ENCODE measurements at places on chromosomes 5 and 9.

GRCh38 chr5:108003178-108003577, 332.4 kb upstream of the EFNA5 start:
- DNase-seq, result peak; percentile 36

- DNase-seq, result no peak
These were observed 37.7 kb upstream of the SHOC1 start for GRCh38 chr9:111832449-111832848.

GRCh38 chr9:2479056-2479565, 142.5 kb upstream of the VLDLR start:
- DNase-seq, result peak; percentile 13

DNA sequence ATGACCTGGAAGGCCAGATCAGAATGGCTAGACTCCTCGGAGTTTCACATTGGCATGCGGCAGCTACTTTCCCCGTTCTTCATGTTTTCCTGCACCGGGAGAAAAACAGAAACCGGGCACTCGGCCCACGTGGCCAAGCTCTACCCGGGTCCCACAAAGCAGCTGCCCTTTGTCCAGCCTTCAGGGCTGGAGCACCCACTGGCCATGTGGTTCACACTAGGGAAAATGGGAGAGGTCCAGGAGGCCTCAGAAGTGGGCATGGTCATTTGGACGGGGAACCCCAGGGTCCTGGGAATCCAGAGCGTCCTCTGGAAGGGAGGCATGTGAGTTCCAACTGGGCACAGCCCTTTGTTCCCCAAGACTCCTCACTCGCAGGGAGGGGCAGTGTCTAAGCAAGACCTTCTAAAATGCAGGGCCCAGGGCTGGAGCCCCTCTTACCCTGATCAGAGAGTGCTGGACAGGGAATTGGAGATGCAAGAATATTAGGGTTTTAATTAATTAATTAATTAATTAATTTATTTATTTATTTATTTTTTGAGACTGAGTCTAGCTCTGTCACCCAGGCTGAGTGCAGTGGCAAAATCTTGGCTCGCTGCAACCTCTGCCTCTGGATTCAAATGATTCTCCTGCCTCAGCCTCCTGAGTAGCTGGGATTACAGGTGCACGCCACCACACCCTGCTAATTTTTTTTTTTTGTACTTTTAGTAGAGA, 97.2 kb upstream of the CPEB4 start:
- no peak for DNase-seq

GRCh38 chr5:96410013-96410412, 23.0 kb downstream of the PCSK1 start:
- DNase-seq, result no peak

DNA sequence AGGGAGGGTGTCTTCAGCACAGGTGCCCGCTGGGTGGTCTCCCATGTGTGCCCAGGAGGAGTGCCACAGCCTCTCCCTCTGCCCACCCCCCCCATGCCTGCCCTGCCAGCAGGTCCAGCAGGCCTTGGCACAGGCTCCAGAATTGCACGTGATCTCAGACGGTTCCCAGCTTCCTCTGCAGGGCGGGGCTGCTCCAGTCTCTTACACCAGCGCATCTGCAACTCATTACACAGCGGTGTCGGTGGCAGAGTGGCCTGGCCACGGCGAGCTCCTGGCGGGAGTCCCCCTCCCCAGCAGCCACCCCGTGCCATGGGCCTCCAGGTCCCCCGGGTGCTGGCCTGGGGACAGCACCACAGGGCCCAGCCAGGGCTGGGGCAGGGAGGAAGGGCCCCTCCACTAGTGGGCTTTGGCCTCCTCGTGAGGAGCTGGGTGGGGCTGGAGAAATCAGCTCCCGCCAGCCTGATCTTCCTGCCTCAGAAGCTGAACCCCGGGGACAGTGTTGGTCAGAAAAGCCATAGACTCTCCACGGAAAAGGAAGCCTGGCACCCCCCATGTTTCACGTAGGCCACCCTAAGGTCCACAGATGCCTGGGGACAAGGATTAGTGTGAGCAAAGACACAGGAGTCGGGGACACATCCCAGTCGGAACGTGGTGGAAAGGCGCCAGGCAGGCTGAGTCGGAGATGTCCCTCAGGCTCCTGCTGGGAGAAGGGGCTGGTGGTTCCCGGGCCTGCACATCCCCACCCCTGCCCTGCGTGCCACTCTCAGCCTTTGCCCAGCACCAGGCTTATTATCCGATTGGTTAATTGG, 40.2 kb downstream of the RXRA start:
- DNase-seq, result peak; percentile 92

GRCh38 chr5:179254638-179255271, 90.5 kb downstream of the ADAMTS2 start:
- no peak for DNase-seq

DNA sequence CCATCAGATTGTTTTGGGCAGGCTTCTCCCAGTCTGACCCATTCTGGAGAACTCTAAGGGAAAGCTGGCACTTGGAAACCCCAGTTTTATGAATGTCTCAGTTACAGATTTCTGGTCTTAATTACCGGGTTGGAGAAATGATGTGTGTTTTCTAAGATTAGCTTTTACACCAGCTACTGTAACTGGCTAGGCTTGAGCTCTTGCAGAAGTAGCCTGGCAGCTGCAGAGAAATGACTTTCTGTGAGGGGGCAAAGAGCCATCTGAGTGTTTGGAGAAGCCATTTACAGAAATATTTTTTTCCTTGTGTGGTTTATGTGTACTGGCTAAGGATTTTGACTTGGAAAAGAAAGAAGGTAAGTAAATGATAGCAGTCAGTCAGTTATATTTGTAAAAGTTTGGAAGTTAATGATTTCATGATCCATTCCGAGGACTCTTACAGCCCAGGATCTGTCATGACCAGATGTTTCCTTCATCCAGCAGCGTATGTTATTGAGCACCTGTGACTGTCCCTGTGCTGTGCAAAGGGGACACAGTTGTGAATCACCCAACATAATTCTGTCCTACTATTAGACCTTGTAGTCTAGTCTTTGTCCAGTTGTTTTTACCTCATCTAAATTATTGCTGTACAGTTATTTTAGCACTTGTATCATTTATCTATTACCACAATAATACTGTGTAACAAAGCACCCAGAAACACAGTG, 53.7 kb upstream of the GDNF start:
- DNase-seq, result no peak

GRCh38 chr9:77521091-77521490, 127.0 kb downstream of the GNA14 start:
- DNase-seq, result no peak

- DNase-seq, result no peak
These were observed 17.0 kb downstream of the GRXCR2 start for GRCh38 chr5:145855763-145856267.

- DNase-seq, result peak; percentile 67
These were observed 453.6 kb upstream of the TUSC1 start for GRCh38 chr9:26131886-26132285.
